NCI-H69 (cell line): ENCODE measurements at places on chromosomes 4 and X.
A peak's percentile ranks its signal among the peaks of the same experiment; 100 is the strongest.

DNA sequence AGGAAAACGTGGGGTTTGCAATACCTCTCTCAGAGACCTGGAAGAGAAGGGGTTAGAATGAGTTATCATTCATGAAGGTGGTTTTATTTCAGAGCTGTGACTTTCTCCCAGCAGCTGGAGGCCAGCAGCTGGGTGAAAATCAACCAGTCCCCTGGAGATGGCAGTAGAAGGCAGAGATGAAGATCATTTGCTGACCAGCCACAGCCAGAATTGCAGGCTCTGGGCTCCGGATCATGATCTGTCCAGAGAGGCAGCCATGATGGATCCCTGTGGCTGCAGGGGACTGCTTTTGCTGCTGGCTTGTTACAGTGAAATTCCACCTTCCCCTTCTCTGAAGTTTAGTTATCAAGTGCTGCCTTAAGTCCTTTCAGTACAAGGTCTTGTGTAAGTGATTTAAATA lies 46.9 kb upstream of the TAB3 start:
- DNase-seq: peak; percentile 3

DNA sequence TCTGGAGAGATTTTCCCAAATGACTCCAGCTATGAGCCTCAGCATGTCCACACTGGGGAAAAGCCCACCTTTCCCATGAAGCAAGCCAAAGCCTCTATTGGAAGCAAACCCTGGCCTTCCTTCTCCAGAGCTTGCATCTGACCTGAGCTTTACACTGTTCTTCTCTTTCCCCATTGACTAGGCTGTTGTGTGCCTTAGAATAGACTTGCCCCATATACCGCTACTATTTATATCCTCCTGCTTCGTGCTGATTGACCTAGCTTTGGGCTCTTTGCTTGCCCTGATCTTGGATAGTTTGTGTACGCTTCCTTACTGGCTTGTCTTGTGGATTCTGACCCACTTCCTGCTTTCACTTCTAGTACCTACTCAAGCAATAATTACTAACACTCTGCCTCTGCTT lies 30.9 kb downstream of the FAM9B start:
- DNase-seq: no peak

DNA sequence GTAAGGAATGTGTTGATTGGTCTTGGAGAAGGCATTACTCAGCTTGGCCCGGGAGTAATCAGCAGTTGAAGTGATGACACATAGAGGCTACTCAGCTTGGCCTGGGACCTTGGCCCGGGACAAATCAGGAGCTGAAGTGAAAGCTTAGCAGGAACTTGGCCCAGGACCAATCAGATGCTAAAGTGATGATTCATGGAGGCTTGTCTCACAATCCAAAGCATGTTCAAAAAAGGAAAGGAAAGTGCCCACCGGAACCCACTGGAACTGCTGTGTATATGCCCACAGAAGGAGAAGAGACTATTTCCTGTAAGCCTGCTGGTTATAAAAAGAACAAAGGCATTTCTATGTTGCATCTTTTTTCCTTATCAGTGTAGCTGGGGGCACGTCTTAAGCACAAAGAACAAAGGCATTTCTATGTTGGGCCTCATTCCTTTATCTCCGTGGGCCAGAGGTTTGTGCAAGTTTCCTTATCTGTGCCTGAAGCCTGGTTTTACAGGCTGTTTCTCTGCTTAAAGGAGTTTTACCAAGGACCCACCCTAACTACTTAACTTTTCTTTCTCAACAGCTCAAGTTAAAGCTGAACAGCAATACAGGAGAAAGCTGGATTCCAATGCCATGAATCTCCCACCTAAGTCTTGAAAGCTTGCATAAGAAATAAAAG lies 1176.7 kb downstream of the NLGN4X start:
- no peak for DNase-seq

- no peak for DNase-seq
These were observed 105.2 kb upstream of the LRPAP1 start for GRCh38 chr4:3637326-3638016.

- DNase-seq: no peak
These were observed 48.4 kb downstream of the BCORL1 start for GRCh38 chrX:130030826-130031225.

GRCh38 chr4:80387390-80388283 lies 52.1 kb downstream of the CFAP299 start:
- no peak for DNase-seq

- no peak for DNase-seq
These were observed 52.0 kb downstream of the RTL9 start for GRCh38 chrX:110410603-110411002.

DNA sequence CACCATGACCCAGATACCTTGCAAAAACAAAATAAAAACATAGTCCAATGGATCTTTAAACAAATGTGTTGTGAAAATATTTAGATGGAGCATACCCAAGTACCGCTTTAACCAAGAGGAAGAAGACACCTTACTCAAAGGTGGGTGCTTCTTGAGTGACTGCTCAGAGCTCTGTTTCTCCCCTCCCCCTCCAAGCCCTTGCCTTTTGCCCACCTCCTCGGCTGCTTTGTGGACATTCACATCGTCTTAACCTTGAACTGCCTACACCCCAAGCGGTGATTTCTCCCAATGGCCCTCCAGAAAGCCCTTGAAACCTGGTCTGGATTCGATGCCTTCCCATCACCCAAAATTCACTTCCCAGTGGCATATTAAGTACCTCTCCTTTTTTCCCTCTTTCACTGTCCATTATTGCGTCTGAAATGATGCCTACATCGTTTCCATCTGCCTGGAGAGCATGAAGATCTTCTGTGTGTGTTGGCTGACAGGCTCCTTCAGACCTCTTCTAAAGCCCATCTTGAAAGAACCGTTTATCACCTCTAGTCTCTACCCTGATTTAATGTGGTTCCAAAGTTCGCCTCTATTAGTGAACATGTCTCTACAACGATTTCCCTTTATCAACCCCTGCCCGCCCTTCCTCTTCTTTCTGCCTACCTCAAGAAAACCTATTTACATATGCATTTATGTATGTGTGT lies 968 bp downstream of the GPRIN3 start:
- DNase-seq: peak; percentile 48
